ENCODE measurements at places on chromosomes 2 and 18.

DNA sequence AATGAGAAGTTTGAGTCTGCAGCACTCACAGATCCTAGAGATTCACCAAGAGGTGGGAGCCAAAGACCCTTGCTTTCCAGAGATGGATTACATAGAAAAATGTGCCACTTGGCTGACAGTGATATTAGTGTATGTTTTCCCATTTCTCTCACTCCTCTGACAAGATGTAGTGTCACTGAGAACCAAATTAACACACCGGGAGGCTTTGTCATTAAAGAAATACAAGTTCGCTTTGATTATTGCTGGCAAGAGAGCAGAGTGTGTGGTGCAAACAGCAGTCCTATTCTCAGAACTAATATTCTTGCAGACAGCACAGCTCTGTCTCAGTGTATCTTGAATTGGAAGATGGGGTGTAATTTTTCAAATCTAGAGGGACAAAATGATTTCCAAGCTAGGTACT is 171.6 kb upstream of the SETBP1 start:
- DNase-seq = no peak

DNA sequence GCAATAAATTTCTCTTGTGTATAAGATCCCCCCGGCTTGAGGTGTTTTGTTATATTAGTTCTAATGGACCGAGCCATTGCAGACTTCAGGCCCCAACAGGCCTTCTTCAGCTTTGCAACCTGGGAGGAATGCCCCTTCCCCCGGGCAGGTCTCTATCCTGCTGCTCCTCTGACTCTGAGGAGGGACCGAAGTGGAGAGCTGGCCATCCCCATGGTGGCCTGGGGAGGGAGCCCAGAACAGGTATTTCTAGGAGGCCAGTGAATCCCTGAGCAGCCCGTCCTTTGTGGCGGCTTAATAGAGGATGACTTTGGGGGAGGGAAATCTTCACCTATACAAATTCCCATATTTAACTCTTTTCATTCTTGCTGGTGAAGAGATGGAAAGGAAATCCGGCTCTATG is 715.8 kb upstream of the SOX11 start:
- no peak for DNase-seq

GRCh38 chr2:121055501-121055900 is 229.5 kb downstream of the TFCP2L1 start:
- no peak for DNase-seq

- no peak for DNase-seq
Measured at GRCh38 chr18:59267503-59268126, 5.6 kb downstream of the RAX start.

DNA sequence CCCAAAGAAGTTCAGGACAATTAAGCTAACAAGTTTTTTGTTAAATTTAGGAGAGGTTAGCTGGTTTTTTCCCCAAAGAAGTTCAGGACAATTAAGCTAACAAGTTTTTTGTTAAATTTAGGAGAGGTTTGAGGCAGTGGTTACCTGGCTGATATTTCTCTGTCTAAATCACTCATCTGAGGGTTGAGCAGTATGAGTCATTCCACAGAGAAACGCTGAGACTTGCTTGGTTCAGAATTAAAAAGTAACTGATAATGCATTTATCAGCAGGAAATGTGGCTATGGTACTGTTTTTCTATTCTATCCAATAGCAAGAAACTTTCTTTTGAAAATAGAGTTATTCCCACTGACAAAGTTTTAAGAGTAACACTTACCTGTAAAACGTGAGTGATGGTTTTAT is 22.8 kb upstream of the KIDINS220 start:
- DNase-seq = no peak

All from stimulated activated CD4-positive, alpha-beta T cell treated with anti-CD3 and anti-CD28 coated beads, Interleukin-12 subunit alpha, Interleukin-12 subunit beta, amount 100 ng/mL, for 24 hours (primary cell).